Melanocyte of skin (primary cell): ENCODE measurements at places on chromosomes 2 and 18. TPM values are rescaled to one million over a fixed set of nuclear protein-coding genes. Genes with fewer than 3 reads are reported as not detected.

The XDH gene
- under 0.01 TPM in 1 of 2 replicates, not detected in the other for total RNA-seq

The GPR35 gene
- total RNA-seq: 0.34 and 0.36 TPM in 2 replicates

The SAG gene
- total RNA-seq: not detected in 2 replicates

The TRABD2A gene
- 1.7 and 2.8 TPM in 2 replicates for total RNA-seq

The MERTK gene
- 12.3 and 27.0 TPM in 2 replicates for total RNA-seq

The ARHGAP15 gene
- total RNA-seq: 1.1 and 1.4 TPM in 2 replicates

The ANKRD30BL gene
- 0.33 TPM in 1 of 2 replicates, not detected in the other for total RNA-seq

The NPPC gene
- 10.7 TPM in 1 of 2 replicates, not detected in the other for total RNA-seq

The SATB2 gene
- 1.3 and 1.5 TPM in 2 replicates for total RNA-seq

The ERFE gene
- 0.77 and 2.0 TPM in 2 replicates for total RNA-seq

The CTAGE1 gene
- not detected in 2 replicates for total RNA-seq

The CFC1 gene
- total RNA-seq: not detected in 2 replicates

The GATA6 gene
- total RNA-seq: under 0.01 and 0.73 TPM in 2 replicates

The CYP27A1 gene
- 167 and 184 TPM in 2 replicates for total RNA-seq

The CYP27C1 gene
- under 0.01 and 0.33 TPM in 2 replicates for total RNA-seq

The PLGLB1 gene
- total RNA-seq: 1.1 and 1.4 TPM in 2 replicates

The SANBR gene
- total RNA-seq: 10.0 and 13.6 TPM in 2 replicates

The HK2 gene
- total RNA-seq: 16.9 and 17.1 TPM in 2 replicates

The PIEZO2 gene
- total RNA-seq: not detected in 2 replicates

The CCDC74A gene
- 4.8 and 5.8 TPM in 2 replicates for total RNA-seq

The TEX44 gene
- total RNA-seq: not detected in 2 replicates

The SRSF7 gene
- total RNA-seq: 181 and 188 TPM in 2 replicates

The DLGAP1 gene
- 16.4 and 16.9 TPM in 2 replicates for total RNA-seq

The SLC19A3 gene
- total RNA-seq: 4.0 and 4.1 TPM in 2 replicates

The GPR45 gene
- not detected in 2 replicates for total RNA-seq

The FKBP1B gene
- 9.1 and 10.7 TPM in 2 replicates for total RNA-seq

The POTEJ gene
- total RNA-seq: not detected in 2 replicates

The SLC40A1 gene
- total RNA-seq: under 0.01 TPM in 1 of 2 replicates, not detected in the other

The ALK gene
- total RNA-seq: 0.69 and 2.9 TPM in 2 replicates

The DAW1 gene
- total RNA-seq: under 0.01 TPM in 1 of 2 replicates, not detected in the other

The TRIB2 gene
- total RNA-seq: 208 and 234 TPM in 2 replicates
